ENCODE measurements at places on chromosomes 7 and 10. TPM values are rescaled to one million over a fixed set of nuclear protein-coding genes. Genes with fewer than 3 reads are reported as not detected.

The ZNF365 gene
- total RNA-seq, result 2.8 TPM

The SPDYE16 gene
- not detected for total RNA-seq

The BAMBI gene
- 33.4 TPM for total RNA-seq

The CTAGE8 gene
- 0.28 TPM for total RNA-seq

The LOXL4 gene
- 32.9 TPM for total RNA-seq

The TRIM73 gene
- total RNA-seq, result 0.71 TPM

Measured in smooth muscle cell of bladder (primary cell).